ENCODE measurements at places on chromosomes 7 and 10.

- DNase-seq = no peak
These were observed 7.3 kb upstream of the ZNF777 start for GRCh38 chr7:149468208-149468607.

- DNase-seq = no peak
These were observed 269.6 kb downstream of the ELFN1 start for GRCh38 chr7:1939434-1940401.

DNA sequence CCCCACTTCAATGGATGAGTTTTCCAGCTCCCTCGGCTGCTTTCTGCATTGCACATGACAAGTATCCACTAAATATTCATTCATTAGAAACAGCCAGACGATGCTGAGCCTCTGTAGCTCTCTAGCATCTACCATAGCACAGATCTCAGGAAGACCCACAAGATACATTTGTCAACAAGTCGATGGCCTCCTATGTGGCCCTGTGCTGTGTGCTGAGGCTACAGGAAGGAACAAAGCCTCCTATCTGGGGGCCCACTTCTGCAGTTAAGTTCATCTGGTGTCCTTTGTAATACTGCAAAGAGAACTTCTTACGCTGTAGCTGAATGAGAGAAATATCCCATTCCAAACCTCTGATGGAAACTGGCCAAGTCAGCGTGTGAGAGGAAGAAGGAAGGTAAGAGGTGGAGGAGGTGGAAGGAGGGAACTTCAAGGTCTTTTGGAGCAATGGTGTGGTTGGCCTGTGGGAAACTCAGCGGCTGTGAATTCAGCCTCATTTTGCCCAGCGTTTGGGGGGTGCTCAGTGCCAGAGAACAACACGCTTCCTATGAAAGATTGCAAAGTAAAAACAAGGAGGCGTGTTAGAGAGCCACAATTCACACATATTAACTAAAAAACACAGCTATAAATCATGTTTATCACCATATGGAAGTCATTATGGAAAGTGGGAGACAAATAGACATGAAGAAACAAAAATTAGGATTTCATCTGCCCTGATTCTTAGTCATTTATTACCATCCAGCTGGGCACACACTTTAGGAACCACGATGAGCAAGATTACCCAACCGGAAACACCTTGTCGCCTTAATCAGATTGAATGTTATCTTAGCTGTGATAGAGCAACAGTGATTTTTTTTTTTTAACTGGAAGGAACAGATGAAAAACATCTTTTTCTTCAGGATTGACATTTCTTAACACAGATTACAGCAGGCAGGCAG lies 62.2 kb upstream of the USP6NL start:
- DNase-seq = no peak

DNA sequence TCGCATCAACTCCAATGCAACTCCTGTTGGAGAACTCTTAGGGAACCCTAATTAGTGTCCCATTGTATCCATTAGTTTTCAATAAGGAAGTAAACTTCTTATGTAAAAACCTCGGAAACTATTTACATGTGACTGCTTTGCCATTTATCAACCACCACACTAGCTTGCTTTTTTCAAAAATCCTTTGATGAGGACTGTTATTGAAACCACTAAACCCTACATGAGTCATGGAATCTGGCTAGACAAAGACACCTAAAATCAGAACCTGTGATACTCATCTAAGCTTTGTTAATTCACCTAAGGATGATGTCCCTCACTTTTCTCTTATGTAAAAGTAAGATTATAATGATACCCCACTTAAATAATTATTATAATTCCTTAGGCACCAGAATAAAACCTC lies 414.1 kb upstream of the ETV1 start:
- no peak for DNase-seq

DNA sequence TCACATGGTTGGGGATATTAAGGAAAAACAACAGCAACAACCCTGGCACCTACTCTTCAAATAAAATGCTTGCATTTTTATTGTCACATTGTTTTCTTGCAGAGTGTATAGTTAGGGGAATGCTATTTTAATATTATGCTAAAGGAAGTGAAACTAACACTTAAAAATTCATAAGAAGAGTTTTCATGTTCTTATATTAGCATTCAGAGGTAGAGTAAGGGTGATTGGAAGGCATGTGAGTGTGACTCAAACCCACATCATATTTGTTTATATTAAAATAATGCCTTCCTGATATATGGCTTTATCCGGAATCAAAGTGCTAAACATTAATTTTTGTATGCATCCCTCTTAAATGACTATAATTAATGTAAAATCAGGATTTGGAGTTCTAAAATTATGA lies 59.8 kb upstream of the TES start:
- no peak for DNase-seq

GRCh38 chr7:47852330-47853245 lies 95.7 kb downstream of the PKD1L1 start:
- no peak for DNase-seq

GRCh38 chr10:86591436-86591835 lies 62.9 kb upstream of the OPN4 start:
- DNase-seq = no peak

DNA sequence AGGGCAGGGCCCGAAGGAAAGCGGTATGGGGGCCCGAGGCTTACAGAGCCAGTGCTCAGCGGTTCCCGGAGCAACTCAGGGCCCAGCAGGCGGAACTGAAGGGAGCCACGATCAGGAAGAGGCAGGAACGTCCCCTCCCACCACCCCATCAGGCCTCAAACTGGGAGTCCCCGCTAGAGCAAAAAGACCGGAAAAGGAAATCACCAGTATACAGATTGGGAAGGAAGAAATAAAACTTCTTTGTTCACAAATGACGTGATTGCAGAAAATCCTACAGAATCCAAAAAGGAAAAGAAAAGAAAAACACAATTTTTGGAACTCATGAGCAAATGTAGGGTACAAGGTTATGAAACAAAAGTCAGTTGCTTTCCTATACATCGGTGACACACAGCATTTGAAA lies 21.6 kb upstream of the ZFAND2A start:
- no peak for DNase-seq

- DNase-seq = no peak
These were observed 45.0 kb upstream of the AKR1C1 start for GRCh38 chr10:4918236-4918635.

DNA sequence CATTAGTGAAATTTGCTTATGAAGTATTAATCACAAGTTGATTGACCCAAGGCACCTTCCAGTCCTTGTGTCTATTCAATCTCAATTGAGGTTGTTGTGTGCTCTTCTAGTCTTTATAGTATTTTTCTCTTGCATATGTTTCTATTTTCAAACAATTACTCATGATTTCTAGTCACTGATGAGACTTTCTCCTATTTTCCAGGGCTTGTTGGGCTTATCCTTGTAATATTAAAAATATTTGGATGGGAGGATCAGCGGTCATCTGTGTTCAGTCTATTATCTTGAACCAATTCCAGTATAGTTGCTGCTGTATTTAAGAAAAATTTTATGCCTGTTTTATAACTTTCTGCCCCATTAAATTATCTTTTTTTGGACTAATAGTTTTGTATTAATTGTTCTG lies 154.4 kb downstream of the PTEN start:
- DNase-seq = no peak

GRCh38 chr7:140686921-140687320 lies 9.6 kb upstream of the NDUFB2 start:
- no peak for DNase-seq

- DNase-seq = peak; percentile 19
These were observed 2.7 kb upstream of the PDGFA start for GRCh38 chr7:522071-522950.

- no peak for DNase-seq
These were observed 100.8 kb downstream of the EBF3 start for GRCh38 chr10:129863201-129863663.

GRCh38 chr10:33101392-33101787 lies 143.4 kb upstream of the ITGB1 start:
- DNase-seq = no peak

GRCh38 chr7:88095-88926 lies 104.1 kb upstream of the FAM20C start:
- DNase-seq = no peak

DNA sequence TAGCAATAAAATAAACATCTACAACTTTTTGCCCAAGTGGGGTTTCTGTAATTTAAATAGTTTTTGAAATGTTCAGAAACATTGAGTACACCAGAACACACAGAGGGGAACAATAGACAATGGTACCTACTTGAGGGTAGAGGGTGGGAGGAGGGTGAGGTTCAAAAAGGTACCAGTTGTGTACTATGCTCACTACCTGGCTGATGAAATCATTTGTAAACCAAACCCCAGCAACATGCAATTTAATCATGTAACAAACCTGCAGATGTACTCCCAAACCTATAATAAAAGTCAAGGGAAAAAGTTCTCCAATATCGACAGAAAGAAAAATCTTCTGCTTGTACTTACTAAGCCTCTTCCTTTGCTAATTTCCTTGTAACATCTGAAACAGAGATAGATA lies 4.2 kb upstream of the TES start:
- no peak for DNase-seq

DNA sequence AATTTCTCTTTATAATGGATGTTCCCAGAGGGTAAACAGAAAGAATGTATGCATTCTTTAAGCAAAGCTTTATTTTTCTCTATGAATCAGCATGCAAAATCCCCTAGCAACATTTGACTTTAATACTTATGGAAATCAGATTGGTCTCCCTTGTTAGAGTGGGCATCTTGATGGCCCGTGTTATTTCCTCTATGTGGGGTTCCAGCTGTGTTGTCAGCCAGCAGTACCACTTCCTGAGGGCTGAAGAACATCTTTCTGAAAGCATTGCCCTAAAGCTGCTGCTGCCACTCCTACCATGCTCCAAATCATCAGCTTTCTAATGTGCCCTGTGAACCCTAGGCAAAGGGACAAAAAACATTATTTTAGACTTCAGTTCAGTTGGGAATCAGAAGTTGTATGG lies 70.4 kb upstream of the HECTD2 start:
- no peak for DNase-seq

DNA sequence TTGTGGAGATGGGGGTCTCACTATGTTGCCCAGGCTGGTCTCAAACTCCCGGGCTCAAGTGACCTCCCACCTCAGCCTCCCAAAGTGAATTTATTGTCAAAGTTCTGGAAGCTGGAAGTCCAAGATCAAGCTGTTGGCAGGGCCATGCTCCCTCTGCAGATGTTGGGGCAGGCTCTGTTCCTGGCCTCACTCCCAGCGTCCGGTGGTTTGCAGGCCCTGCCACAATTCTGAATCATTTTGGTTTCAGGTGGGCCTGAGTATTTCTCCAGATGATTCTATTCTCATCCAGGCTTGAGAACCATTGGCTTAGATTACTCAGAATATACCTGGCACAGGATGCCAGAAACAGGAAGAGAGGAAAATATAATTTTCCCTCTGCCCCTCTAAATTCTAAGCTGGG lies 737.4 kb downstream of the TNS3 start:
- DNase-seq = no peak

DNA sequence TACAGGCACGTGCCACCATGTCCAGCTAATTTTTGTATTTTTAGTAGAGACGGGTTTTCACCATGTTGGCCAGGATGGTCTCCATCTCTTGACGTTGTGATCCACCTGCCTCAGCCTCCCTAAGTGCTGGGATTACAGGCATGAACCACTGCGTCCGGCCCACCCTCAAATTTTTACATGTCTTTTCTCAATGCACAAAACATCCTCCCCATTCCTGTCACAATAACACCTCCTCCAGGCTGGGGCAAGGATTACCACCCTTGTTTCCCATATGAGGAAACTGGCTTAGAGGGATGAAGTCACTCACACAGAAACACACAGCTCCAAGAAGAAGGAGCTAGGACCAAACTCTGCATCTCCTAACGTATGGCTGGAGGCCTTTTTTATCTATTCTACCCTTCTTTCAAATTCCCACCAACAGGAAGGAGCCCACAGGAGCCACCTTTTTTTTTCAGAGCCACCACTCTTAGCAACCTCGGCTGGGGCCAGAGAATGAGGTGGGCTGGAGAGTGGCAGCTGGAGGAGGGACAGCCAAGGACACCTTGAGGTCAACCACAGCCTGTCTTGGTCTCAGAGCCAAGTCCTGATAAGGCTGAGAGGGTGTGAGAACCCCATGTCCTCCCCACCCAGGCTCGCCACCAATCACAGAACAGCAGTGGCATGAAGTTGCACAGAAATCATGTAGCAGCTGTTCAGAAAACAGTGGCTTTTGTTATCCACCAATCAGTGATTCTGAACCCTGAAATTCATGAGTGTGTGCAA lies 113.1 kb upstream of the PDLIM1 start:
- DNase-seq = no peak

GRCh38 chr10:689121-689451 lies 382 bp downstream of the DIP2C start:
- no peak for DNase-seq

- DNase-seq = no peak
These were observed 64.6 kb downstream of the GBF1 start for GRCh38 chr10:102309916-102310315.

GRCh38 chr7:19920705-19921104 lies 147.3 kb upstream of the TMEM196 start:
- no peak for DNase-seq

- no peak for DNase-seq
These were observed 32.6 kb upstream of the PDK4 start for GRCh38 chr7:95628831-95629439.

DNA sequence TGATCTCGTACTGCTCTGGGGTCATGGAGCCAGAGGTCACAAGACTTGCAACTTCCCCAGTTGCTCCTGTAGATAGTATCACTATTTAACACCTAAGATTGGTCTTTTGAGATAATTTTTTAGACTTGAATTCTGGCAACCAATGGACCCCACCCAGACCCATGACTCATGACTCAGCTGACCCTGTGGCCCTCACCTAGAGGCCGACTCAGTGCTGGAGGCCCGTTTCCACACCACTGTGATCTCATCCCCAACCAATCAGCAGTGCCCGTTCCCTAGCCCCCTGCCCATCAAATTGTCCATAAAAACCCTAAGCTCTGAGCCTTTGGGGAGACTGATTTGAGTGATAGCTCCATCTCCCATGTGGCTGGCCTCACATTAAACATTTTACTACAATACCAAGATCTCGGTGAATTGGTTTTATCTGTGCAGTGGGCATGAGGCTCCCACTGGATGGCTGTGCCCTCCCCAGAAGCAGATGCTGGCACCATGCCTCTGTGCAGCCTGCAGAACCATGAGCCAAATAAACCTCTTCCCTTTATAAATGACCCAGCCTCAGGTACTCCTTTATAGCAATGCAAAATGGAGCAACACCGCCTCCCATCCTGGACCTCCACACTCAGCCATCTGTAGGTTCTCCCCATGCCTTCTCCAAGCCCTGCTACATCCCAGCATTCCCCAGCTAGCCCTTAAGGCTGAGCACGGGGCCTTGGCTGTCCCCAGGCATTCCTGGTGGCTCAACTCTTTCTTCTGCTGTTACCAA lies 98.8 kb downstream of the PRKAG2 start:
- no peak for DNase-seq

DNA sequence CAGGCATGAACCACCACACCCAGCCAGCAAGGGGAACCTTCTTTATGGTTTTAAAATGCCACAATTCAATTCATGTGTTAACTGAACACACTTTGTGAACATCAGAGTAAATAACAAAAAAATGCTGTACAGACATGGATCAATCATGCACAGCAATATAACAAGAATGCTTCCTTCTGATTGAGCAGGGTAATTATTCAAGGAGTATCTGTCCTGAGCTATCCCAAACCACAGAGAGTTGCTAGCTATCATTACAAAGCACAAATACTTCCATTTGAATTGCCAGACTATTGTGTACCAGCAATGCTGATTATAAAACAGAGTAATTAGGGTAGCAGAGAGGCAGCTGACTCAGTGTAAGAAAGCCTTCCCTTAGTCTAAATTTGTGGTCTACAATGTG lies 11.3 kb upstream of the RHOBTB1 start:
- DNase-seq = no peak

Data from activated CD4-positive, alpha-beta T cell treated with anti-CD3 and anti-CD28 coated beads for 24 hours (primary cell).